ENCODE measurements at places on chromosomes 2 and 18.

- no peak for DNase-seq
Observed at GRCh38 chr2:141301551-141301950, 829.3 kb downstream of the LRP1B start.

- DNase-seq = no peak
Observed at GRCh38 chr18:26943906-26944305, 78.4 kb upstream of the AQP4 start.

GRCh38 chr18:25350489-25351251 is 1.3 kb downstream of the ZNF521 start:
- peak; percentile 68 for DNase-seq

DNA sequence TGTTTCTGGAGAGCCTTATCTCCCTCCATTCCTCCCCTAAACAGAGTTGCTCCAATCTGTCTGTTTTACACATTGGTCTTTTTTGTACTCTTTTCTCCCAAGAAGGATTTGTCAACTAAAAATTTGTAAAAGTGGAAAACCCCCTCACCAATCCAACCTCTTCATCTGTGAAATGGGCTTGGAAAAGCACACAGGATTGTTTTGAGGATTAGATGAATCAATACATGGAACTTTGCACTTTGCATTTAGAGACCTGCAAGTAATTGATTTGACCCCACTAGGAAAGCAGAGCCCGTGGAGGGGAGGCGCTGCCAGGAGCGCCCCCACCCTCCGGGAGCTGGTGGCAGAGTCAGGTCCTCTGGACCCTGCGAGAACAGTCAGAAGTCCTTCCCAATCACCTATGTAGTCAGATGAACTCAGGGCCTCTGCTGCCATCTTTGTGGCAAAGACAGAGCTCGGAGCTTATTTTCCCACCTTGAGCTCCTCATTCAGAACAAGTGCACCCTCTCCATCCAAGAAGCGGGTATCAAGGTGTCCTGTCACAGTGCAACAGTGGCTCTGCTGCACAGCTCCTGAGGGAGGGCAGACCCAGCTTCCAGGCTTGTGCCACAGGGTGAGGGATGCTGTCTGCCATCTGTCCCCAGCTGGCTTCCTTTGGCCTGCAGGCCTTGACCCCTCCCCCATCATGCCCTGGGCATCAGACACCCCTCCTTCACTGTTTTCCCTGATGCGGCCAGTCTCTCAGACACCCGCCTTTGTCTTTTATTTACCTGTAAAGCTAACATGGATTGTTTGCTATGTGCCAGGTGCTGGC is 1.7 kb upstream of the TMEM185B start:
- DNase-seq = no peak

DNA sequence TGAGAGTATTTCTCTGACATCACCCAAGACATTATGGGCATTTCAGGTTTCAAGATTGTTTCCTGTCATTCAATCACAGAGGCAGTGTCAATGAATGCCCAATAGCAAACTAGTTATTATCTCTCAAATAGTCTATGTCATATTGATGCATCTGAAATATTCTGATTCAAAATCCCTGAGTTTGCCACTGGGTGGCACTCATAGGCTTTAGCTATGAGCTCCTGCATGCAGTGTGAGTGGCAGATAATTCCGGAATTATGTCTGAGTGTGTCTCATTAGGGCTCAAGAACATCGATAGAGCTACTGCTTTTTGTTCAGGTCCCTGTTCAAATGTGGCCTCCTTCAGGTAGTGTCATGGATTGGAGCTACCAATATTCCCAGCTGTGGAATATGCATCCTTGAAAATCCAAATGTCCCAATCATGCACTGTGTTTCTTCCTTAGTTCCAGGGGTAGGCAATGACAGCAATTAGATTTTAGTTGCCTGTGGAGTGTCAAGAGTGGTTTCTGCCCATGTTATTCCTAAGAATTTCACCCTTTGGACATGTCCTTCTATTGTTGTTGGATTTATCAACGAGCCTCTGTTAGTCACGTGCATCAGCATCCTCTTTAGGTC is 7.8 kb upstream of the OR6B3 start:
- peak; percentile 54 for DNase-seq

DNA sequence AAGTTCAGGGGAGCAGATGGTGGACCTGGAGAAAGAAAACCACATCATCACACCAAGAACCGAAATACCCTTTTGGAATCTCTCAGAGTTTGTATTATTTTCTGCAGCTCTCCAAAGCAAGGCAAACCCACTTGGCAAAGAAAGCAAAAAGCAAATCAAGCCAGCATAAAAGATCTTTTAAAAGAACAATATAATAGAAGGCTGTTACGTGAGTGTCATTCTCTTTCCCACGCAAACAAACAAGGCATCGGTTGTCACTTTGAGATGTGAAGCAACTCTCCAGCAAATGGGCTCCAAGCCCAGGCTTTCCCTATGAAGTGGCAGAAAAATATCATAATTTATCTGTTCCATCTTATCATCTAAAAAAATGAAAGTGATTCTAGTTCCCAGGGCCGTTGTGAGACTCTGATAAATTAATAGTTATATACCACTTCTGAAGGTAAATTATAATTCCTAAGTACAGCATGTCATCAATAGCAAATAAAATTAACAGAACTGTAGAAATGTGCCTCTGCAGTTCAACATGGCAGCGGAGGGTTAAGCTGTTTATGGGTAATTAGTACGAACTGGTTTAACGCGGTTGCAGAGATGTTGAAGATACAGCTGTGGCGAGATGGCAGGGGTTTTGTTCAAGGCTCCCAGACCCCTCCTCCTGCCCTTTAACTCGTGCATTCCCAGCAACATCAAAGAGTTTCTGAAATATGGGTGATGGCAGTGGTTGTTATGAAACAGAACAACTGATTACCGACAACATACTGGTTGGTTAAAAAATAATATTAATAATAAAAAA is 89.2 kb downstream of the EPHA4 start:
- no peak for DNase-seq

- DNase-seq = peak; percentile 20
Observed at GRCh38 chr2:17643031-17643615, 102.6 kb downstream of the VSNL1 start.

DNA sequence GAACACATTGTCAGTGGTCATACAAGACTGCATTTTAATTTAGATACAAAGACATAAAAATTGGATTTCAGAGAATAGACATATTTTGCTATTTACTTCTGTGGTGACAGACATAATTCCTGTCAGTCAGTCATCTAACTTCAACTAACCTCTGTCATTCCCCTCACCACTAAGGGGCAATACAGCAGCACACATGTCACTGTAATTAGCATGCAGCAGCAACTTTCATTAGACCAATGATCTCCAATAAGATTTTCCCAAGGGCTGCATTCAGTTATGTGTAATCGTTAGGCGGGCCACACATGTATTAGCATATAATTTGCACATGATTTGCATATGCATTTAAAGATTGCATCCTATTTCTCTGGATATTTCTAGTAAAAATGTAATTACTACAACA is 624.5 kb downstream of the NR4A2 start:
- no peak for DNase-seq

DNA sequence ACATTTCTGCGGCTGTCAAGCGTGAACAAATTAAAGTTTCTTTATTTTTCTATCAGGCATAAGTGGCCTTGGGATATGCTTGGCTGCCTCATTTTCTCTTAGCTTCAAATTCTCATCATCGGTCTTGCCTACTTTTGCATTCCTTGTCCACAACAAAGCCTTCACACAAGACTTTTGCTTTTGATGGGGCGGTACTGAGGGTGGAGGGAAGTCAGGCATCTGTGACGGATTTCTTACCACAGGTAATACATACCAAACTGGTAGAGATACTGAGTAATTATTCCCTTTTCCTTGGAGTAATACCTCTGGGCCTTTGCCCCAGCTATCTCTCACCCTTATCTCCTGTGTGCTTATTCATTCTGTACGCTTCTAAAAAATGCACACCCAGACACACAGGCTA is 468.3 kb upstream of the RGPD4 start:
- no peak for DNase-seq

- DNase-seq = no peak
Observed at GRCh38 chr18:32301361-32301760, 111.5 kb downstream of the MEP1B start.

DNA sequence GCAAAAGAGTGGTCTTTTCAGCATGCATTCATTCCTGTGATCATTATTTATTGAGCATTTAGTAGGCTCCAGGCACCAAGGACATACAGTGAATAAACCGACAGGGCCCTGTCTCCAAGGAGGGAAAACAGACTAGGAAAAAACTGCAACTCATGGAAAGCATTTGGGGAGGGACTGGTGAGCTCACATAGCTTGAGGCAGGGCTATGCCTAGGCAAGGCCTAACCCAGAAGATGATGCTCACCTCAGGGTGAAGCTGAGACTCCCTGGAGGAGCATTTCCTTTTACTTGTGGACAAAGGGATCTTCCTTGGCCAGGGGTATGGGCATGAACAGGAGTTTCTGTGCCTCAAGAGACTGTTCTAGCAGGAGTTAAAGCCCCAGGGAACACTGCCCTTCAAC is 3.9 kb downstream of the CXCR1 start:
- DNase-seq = no peak

- DNase-seq = no peak
Observed at GRCh38 chr2:78778756-78779510, 246.6 kb upstream of the REG3G start.

DNA sequence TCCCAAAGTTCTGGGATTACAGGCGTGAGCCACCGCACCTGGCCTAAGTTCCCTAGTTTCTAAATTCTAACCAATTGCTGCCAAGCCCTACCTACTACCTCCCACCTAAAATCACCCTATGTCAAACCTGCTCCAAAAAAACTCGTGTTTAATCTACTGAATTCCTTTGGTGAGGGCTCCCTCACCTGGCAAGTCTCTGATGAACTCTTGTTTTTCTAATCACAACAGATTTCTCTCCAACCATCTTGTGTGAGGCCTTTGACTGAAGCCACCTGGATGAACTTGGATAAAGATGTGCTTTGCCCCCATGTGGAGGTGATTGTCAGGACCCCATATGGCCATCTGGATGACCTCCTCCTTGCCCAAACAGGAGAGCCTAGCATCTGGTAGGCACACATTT is 17.4 kb upstream of the SLC35G4 start:
- no peak for DNase-seq

DNA sequence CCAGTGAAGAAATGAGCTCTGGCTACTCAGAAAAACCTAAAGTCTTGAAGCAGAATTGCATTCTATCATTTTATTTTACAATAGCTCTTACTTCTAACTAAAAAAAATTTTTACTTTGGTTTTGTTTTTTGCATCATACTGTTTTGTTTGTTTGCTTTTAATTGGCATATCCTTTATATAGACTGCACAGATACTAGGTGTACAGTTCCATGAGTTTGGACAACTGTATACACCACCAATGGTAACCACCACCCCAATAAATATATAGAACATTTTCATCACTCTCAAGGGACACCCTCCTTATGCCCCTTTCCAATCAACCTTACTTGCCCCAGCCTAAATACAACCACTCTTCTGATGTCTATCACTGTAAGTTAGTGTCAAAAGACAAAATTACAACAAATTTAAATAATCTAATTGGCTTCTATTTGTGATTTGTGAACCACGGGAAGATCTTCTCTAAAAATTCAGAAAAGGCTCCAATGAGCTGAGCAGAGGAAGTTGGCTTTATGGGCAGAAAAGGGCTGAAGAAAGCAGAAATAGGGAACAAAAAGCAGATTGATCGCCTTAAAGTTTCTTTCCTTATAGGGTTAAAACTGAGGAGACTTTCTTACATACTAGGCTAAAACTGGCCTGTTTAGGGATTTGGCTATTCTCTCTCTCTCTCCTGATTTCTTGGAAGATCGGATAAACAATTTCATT is 22.2 kb upstream of the SOS1 start:
- no peak for DNase-seq

DNA sequence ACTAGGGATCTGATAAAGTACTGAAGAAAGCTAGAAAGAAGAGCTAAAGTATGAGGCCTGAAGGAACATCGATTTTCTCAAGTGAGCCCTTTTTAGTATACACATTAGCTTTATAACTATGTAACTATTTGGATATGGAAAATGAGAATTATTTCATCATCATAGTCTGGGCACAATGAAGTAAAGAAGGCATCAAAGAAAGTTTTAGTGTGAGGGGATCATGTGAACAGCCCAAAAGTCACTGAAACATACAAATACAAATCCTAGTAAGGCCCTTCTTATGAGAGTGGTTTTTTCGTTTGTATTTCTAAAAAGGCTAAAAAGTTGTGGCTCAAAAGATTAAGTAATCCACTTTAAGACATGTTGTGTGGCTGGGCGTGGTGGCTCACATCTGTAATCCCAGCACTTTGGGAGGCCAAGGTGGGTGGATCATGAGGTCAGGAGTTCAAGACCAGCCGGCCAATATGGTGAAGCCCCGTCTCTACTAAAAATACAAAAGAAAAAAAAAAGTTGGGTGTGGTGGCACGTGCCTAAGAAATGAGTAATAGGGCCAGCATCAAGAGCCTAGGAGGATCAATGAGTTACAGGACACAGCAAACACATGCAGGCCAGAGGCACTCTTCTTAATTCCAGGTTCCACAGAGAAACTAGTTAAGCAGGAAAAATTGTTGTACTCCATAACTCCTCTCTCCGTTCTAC is 61.9 kb downstream of the PUM2 start:
- DNase-seq = no peak

GRCh38 chr18:48035556-48035860 is 105.0 kb upstream of the SMAD2 start:
- DNase-seq = no peak

- no peak for DNase-seq
Observed at GRCh38 chr2:44543773-44544725, 182.3 kb downstream of the CAMKMT start.

DNA sequence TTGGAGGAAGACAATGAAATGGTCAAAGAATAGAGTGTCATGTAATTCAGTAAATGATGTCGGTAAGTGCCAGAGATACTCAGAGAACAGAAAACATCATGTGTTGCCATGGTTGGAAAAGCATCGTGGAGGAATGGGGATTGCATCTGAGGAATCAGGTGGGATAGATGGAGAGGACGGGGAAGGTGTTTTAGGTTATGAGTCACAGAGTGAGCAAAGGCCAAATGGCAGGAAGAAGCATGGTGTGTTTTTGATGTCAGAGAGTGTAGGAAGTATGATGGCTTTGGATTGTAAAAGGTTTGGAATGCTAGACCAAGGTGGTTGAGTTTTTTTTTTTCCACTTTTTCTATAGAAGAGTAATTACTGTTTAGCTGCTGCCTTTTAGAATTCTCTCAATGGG is 27.5 kb upstream of the CD28 start:
- no peak for DNase-seq

DNA sequence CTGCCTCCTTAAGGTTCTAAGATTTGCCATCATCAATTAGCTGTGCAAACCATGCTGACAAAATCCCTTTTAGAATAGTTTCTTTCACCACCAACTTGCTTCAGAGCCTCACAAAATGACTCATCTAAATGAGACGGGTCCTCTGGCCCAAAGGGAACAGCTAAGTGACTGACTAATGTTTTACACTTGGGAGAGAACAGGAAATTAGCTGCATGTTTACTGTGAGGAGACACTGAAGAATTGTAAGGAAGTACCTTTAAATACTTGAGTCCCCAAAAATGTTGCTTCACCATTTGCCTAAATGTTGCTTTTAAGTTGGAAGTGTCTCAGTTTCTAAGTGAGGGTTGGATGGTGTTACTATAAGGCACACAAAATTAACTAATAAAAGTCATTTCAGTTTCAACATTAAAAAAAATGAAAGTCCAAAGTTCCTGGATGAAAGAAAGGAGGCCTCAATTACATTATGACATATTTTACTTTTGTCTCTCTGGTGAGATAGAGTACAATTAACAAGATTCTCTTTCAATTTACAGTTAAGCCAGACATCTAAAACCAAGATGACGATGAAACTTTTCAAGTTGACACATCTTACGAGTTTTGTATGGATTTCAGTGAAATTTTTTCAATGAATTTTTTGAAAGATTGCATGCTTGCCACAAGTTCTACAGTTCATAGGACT is 229.1 kb upstream of the FN1 start:
- no peak for DNase-seq
